ENCODE measurements at places on chromosomes 12 and 14.

DNA sequence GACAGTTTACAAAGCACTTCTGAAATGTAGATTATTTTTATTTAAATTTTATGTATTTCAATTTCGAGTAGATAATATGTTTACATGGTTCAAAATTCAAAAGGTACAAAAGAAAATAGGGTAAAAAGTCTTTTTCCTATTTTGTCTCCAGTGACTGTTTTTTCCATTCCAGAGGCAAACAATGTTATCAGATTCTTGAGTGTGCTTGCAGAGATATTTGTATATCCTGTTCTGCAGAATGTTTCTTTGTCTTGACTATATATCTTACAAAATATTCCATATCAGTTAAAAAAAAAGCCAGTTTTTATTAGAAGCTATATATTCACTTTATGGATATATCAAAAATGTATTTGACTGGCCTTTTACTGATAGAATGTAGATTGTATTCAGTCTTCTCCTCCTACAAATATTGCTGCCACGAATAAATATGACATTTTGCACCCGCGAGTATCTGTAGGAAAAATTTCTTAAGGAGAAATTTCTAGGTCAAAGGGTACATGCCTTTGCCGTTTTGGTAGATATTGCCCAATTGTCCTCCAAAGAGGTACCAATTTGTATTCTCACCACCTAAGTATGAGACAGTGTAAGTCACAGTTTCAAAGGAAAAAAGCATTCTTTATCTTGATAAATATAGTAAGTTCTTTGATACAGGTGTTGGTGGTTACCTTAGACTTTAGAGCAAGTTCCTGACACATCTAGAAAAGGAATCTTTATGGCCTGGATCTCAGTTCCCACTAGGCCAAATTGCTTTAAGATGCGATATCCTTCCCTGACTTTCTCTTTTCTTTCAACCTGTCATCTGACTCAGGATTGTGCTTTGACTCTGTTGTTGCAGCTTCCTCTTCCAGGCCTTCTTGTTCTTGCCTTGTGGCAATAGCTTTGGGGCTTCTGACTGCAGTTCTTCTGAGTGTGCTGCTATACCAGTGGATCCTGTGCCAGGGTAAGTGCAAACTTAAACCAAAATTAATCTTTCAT lies 2.3 kb downstream of the KLRG1 start:
- DNase-seq, result no peak

GRCh38 chr14:95577067-95577800 lies 42.4 kb downstream of the GLRX5 start:
- DNase-seq, result no peak

- DNase-seq, result no peak
These were observed 476.7 kb downstream of the NOVA1 start for GRCh38 chr14:26121181-26121580.

- peak; percentile 61 for DNase-seq
These were observed 34.4 kb upstream of the SYCP3 start for GRCh38 chr12:101773650-101774162.

GRCh38 chr12:109258607-109259544 lies 50.2 kb downstream of the FOXN4 start:
- no peak for DNase-seq

DNA sequence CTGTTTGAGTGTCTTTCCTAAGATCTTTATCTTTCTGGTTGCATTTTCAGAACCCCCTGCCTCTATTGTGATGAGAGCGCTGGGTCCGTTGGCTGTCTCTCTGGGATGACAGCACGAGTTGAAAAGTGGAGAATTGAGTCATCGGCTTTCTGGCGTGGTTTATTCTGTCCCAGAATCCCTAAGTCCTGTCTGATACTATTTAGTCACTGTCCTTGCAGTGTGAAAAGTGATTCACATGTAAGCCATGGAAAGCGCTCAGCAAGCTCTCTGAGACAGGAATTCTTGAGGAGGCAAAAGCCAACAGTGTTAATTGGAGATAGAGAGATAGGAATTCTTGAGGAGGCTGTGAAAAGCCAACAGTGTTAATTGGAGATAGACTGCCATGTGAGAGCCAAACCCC lies 121.7 kb downstream of the CHST11 start:
- DNase-seq, result peak; percentile 11

DNA sequence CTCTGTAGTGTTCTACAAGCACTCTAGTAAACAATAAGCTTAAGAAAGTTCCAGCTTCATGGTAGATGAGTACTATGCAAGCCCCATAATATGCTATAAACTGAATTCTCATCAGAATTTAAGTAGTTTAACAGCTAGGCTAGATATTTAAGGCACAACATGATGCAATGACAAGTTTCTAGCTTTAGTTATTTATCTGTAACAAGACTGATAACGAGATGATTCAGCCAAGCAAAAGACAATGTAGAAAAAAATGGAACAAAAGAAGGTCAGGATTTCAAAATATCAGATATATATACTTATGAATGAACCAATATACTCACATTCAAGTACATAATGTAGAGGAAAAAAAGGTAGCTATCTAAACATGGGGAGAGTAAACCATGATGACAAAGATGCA lies 61.0 kb upstream of the RERGL start:
- no peak for DNase-seq

DNA sequence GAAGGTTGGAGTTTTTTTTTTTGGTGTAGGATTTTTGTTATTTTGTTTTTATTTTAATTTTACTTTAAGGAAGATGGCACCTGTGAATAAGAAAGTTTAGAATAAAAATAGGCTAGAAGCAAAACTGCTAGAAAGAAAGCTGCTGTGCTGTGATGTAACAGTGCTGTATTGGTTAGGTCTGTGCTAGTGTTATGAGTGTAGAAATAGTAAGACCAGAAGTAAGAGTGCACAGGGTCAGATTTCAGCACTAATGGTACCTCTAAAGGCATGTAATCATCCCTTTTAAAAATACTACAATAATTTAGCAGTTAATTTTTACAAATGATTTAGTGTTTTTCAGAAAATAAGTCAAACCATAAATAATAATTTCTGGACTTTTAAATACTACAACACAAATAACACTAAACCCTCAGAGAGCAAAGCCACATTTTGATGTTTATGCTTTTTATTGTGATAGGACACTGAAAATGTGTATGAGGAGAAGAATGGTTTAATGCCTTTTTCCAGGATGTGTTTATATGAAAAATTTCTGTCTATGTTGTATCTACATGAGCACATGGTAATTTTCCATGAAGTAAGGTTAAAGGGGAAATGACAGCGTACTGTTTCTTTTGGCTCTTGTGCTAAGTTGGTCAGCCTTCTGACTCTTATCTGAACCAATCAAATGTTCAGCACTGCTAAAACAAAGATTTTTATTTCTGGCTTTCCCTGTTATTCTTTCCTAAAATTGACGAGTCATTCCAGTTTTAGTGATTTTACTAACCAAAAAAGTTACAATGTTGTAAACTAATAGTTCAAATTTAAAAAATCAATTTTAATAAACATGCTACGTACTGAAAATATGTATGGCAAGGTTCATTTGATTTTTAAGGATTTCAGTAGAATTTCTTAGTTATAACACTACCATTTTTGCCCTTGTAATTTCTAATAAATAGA lies 96.1 kb downstream of the PPHLN1 start:
- DNase-seq, result no peak

DNA sequence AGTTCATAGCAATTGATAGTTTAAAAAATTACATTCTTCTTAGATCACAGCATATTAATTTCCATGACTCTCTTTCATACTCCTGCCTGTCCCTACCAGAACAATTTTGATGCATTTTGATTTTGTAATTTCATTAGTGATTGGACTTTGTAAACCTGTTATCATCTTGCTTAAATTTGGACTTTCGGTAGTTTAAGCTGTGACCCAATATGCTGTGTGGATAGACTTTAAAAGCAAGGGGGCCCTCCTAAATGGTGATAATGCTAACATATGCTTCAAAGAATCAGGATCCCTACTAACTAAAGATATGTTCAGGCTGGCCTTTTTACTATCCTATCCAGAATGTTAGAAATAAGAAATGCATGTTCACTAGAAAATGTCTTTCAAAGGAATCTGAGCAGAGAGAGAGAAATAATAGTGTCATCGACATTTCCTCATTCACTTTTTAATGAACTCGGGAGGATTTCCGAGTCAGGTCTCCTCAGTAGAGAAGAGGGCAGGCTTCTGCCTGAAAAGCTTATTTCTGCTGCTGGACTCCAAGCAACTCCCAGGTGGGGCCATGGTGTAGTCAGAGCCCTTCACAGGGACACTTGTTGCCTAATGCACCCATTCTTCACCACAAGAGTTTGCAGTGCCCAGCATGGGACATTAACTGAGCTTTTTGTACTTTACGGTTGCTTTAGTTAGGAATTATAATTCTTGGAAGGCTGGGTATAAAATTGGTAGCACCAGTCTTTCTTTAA lies 16.7 kb downstream of the SLC38A4 start:
- no peak for DNase-seq

DNA sequence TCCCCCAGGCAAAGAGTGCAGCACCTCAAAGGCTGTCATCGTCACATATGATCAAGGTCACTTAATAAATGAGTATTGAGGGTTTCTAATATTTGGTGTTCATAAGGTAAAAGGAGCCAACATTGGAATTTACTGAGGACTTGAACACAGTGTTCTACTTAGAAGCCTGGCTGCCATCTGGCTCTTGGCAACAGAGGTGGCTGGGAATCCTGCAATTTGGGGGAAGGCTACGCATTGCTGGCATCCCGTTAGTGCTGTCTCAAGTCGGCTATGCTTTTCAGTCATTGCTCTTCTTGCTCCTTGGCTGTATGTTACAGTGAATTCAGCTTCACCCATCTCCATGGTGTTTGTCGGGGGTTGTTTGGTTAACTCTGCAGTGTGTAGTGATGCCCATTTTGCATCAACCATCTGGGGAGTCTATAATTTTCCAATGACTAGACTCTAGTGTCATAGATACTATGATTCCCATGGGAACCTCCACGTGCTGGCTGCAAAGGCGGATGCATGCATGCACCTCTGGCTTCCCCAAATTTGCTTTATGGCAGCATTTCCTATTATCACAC lies 12.9 kb upstream of the SLC24A4 start:
- no peak for DNase-seq

GRCh38 chr14:87207756-87208155 lies 785.2 kb downstream of the GALC start:
- no peak for DNase-seq

GRCh38 chr12:53344824-53345485 lies 8.8 kb upstream of the SP7 start:
- peak; percentile 86 for DNase-seq

DNA sequence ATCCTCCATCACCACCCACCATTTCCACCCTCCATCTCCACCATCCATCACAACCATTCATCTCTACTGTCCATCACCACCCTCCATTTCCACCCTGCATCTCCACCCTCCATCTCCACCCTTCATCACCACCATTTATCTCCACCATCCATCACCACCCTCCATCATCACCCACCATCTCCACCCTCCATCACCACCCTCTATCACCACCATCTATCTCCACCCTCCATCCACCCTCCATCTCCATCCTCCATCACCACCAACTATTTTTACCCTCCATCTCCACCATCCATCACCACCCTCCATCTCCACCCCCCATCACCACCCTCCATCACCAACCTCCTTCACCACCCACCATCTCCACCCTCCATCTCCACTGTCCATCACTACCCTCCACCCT lies 4.7 kb upstream of the CEP170B start:
- DNase-seq, result no peak

DNA sequence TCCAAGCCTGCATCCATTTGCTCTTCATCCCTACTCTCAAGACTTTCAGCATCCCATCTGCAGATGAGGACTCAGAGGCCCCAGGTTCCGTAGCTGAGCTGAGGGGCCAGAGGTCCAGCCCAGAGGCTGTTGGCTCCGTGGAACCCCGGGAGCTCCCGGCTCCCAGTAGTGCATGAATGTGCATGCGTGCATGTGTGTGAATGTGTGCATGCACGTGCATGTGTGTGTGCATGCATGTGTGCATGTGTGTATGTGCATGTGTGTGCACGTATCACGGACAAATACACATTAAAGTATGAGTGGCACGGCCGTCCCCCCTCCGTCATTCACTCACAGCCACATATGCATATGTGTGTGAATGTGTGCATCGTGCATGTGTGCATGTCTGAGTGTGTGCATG lies 149.9 kb downstream of the KIF26A start:
- DNase-seq, result no peak

DNA sequence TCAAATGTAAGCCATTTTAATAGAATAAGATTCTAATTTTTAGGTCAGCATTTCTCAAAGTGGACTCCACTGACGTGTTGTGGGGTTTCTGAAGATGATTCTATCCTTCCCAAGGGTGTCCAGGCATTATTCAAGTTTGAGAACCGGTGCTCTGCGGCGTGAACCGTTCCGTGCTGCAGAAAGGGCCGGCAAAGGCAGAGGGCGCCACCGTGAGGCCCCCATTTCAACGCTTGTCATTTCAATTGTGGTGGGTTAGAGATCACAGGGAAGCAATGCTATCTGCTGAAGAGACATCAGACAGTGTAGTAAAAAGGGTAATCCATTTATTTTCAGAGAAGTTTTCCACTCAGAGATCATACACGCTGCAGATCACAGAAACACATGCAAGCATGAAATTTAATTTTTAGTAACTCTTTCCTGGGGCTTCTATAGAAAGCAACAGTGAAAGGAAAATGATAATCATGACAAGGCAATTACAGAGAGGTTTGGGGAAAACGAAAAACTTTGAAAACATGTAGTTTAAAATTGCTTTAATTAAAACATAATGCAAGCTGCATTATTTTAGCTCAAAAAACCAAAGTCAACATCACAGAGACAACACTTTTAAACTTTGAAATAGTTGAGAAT lies 201.7 kb downstream of the EXOC5 start:
- DNase-seq, result peak; percentile 82

DNA sequence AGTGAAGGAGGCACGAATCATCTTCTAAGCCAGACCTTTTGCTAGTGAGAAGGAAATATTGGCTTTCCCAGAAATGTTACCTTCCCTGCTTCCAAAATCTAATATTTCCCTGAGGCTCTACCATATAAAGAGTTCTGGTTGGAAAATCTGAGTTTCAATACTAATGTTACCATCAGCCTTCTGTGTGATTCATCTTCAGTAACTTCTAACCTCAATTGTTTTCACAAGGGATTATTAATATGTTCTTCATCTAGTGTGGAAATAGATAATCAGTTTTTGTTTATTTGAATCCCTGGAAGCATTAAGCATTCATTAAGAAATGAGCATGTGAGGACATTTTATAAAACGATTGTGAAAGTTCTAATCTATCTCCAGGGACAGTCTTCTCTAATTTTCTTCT lies 720.9 kb downstream of the AACS start:
- no peak for DNase-seq

- DNase-seq, result no peak
These were observed 708.5 kb downstream of the C12orf50 start for GRCh38 chr12:87320724-87321123.

DNA sequence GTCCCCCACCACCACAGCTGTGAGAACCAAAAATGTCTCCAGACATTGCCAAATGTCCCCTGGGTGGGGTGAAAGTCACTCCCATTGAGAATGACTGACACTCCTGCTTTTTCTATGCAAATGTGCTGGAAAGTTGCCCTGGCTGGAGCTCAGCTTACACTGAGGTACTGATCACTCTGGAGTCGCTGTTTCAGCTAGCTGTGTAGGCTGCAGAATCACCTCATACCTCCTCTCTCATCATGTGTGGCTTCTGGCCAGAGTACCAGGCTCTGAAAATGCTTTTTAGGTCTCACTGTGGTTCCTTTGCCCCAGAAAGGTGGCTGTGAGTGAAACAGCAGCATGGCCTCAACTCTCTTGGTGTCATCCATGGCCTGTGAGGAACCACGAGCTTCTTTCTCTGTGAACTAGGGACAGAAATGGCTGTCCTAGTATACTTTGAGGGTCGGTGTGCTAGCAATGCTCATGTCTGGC lies 414.4 kb downstream of the DPF3 start:
- peak; percentile 22 for DNase-seq

- no peak for DNase-seq
These were observed 272.0 kb downstream of the SSPN start for GRCh38 chr12:26467351-26467750.

GRCh38 chr14:33014710-33015109 lies 76.0 kb downstream of the NPAS3 start:
- peak; percentile 4 for DNase-seq
